Activated CD4-positive, alpha-beta T cell treated with anti-CD3 and anti-CD28 coated beads for 24 hours (primary cell): ENCODE measurements at places on chromosomes 4 and X.

GRCh38 chr4:113013751-113014150 is 35.7 kb upstream of the ANK2 start:
- no peak for DNase-seq

DNA sequence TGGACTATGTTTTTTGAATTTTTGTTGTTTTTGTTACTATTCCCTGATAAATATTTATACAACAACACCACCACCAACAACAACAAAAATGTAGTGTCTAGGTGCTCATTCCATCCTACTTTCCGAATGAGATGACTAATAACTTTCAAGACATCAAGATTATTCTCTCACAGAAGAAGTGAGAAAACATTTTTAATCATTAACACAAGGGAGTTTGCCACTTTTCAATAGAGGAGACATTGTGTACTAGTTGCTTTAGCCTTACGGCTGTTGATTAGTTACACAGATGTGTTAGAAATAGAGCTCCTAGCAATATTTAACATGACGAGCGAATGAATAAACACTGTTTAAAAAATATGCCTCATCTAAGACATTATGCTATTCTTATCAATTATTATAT is 898.8 kb downstream of the C4orf33 start:
- no peak for DNase-seq

GRCh38 chrX:54825716-54826438 is 18.3 kb downstream of the MAGED2 start:
- DNase-seq = no peak

GRCh38 chr4:98341309-98341708 is 80.1 kb downstream of the RAP1GDS1 start:
- DNase-seq = no peak

DNA sequence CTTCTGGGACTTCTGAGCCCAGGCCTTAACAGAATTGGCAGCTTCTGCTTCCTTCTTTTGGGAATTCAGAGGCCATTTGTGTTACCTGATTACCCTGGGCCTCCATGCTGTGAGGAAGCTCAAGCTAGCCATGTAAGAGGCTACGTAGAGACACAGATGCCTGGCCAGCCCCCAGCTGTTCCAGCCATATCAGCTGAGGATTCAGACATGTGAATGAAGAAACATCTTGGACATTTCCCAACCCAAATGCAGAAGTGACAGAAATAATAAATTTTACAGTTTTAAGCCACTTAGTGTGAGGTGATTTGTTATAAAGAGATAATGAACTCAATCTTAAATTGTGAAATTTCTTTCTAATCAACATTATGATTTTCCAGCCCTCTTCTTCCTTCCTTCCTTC is 18.7 kb upstream of the ZNF827 start:
- DNase-seq = no peak

DNA sequence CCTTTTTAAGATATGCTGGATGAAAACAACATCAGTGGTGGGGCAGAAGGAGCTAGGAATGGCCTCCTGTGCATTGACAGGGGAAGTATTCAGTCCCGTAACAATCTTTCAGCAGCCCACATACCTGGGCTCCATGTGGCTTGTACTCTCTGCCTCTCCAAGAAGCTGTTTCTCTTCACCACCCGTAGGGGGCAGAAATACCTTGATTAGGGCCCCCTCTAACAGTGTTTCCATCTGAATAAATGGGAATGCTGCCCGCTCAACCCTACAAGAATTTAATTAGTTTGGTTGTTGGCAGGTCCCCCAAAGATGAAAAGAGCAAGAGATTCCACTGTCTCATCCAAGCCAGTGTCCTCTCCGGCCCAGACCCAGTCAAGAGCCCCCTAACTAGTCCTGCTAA is 155.2 kb downstream of the SMIM20 start:
- DNase-seq = no peak

DNA sequence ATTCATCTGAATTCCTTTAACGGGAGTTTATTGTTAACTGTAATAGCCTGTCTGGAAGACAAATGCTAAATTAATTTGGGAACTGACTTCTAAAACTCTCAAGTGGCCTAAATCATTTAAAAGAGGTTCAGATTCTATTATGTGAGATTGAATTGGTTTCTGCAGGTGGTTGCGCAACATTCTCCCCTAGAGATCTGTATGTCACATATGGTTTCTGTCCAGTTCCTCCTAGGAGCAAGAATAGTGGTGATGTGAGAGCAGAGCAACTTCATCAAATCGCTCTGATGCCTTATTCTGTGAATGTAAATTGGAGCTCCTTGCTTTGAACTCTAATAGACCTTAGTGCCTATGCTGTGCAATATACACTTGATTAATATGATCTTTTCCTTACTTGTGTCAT is 144.6 kb upstream of the GPR101 start:
- no peak for DNase-seq

DNA sequence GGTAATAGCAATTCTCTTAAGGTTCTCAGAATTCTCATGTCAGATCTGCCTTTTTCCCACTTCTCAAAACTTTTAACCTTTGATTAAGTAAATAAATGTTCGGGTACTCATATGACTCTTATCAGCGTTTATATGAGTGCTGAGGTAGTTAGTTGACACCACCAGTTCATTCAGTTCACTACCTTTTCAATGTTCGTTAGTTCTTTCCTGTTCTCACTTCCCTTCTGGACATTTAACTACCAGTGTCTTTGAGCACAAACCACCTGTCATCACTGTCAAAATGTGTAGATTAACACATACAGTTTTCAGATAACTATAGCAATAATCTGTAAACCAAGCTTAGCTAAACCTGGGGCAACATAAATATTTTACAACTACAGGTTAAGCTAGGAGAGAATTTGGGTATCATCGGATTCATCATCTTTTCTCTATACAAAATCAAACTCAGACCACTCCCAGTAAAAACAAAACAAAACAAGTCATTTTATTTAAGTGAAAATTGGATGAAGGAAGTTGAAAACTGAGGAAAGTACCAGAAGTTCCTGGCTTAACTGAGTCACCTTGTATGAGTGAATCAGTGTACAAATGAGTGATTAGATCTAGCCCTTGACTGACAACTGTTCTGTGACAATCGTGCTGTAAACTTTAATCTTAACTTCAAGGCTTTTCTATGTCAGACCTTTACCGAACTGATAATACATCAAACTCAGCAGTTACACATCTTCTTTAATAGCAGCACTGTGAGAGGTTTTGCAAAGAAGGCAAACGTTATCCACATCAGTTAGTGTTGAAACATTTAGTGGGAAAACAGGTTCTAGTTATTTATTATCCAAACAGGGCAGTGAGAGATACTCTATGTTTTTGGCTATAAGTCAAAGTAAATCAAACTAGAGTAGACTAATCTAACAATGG is 41.9 kb downstream of the ARHGEF38 start:
- no peak for DNase-seq

GRCh38 chr4:1266881-1267763 is 18.2 kb upstream of the CTBP1 start:
- no peak for DNase-seq

- DNase-seq = no peak
Measured at GRCh38 chrX:135543924-135544323, 23.5 kb downstream of the INTS6L start.

GRCh38 chr4:104394406-104395167 is 100.1 kb downstream of the CXXC4 start:
- no peak for DNase-seq

GRCh38 chr4:108346818-108347210 is 178.1 kb upstream of the LEF1 start:
- no peak for DNase-seq

DNA sequence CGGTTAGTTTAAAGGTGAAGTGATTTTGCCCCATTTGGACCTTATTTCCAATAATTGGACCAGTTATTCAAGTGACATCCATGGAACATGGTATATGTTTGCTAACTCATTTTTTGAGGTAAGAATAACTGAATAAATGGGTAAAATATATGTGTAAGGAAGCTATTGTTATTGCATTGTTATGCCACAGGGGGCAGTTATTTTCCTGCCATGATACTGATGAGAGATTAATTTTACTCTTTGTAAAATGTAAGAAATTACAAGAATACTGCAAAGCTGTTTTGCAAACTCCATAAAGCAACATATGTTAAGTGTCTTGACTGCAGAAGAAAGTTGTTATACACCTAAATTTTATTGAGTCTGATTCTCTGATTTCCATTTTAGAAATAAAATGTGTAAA is 114.0 kb downstream of the IL1RAPL1 start:
- DNase-seq = no peak

- DNase-seq = no peak
Measured at GRCh38 chr4:3807822-3808496, 41.8 kb downstream of the ADRA2C start.

GRCh38 chr4:58669783-58670182 is 1559.6 kb upstream of the IGFBP7 start:
- no peak for DNase-seq

GRCh38 chrX:155876704-155877103 is 4.4 kb upstream of the VAMP7 start:
- no peak for DNase-seq

- peak; percentile 55 for DNase-seq
Measured at GRCh38 chr4:181143250-181143854, 1099.8 kb upstream of the TENM3 start.

DNA sequence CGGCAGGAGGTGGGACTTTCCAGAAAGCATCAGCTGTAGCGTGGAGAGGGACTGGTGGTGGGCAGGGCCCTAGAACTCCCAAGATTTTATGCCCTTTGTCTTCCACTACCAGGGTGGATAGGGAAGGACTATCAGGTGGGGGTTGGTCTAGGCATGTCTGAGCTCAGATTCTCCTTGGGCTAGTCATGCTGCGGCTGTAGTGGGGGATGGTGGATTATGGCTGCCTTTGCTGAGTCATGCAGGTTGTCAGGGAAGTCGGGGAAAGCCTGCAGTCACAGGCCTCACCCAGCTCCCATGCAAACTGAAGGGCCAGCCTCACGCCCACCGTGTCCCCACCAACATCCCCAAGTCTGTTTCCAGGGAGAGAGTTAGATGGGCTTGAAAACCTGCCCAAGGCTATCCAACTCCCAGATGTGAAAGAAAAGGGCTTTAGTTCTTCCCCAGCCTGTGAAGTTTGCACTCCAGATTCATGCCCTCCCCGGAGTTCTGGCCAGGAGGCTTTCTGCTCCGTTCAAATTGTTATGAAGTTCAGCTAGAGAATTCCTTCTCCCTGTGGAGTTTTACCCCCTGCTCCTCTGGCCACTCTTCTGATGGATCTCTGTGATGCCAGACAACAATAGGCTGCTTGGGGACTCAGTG is 13.4 kb upstream of the MEPE start:
- no peak for DNase-seq

DNA sequence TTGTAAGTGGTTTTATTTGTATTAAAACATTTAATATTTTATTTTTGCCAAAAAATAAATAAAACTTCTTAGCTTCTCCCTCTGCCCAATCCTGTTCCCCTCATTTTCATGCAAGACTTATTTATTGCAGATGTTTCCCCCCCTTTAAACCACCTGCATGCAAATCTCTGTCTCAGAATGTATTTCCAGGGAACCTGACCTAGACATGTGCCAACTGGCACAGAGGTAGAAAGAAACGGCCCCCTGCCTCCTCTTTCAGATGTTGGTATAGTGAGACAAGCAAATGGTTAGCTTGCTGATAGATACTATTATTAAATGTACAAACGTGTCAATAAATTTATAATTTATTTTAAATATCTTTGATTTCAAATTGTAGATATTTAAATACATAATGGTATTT is 47.1 kb downstream of the KLF3 start:
- DNase-seq = no peak

- DNase-seq = no peak
Measured at GRCh38 chr4:150997141-150997540, 17.9 kb downstream of the LRBA start.

- no peak for DNase-seq
Measured at GRCh38 chr4:87545052-87545451, 15.9 kb upstream of the SPARCL1 start.

DNA sequence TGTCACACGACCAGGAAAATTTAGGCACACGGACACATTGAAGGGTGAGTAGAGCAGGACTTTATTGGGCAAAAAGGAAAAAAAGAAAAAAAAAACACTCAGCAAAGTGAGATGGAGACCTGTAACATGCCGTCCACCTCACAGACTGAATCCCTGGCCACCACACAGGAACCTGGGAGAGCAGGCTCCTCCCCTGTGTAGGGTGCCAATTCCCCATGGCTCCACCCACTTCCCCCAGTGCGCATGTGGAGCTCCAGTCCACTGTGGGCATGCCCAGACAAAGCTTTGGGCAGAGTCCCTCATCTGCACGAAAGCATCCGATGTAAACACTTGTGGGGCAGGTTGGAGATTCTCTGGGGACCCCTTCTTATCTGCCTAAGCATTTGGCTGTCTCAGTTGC is 23.6 kb upstream of the CBR4 start:
- DNase-seq = no peak

DNA sequence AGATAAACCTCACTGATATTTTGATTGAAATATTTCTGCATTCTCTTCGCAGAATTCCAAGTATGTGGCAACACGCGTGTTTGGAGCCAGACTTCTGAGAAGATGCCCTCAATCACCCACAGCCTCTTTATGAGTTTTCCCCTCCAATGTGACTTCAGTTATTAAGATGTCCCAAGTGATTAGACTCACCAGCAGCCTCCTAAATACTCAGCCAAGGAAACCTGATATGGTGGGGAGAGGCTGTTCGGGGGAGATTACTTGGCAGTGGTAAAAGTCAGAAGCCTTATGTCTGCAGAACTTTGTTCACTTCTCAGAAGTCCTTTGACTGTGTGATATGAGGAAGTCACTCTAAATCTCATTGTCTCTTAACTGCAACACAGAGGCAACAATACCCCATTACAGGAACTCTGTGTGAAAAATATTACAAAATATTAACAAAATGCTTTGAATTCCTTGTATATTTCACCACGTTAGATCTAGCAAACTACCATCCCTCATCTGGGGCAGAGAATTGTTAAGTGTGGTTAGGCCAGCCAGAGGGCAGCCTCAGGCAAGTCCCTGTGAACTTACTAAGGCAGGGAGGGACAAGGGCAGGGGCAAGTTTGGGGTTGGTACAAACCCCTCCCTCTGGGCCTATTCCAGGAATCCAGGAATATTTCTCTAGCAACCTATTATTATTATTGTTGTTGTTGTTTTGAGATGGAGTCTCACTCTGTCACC is 151.4 kb upstream of the USP9X start:
- DNase-seq = no peak

DNA sequence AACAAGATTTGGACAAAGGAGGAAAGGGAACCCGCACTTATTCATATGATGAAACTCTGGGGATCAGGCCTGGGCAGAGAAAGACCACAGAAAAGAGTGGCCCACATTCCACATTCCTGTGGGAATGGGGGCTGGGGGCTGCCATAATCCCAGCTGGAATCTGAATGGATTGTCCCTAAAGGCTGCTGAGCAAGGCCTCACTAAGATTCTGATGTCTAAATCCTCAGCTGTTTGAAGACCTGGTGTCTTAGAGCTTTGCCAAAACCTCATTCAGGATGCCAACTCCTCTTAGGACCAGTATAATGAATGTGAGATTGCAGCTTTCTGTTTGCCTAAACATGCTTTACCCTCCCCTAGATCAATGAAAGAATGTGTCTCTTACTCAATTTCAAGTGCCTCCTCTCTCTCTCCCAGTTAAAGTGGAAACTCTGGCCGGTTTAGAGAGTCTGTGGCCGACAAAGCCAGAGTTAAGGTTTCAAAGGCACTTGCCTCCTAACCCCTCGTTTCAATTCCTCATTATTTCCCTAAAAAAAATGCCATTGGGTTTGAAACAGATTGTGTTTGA is 33.3 kb upstream of the GPC4 start:
- DNase-seq = no peak

- no peak for DNase-seq
Measured at GRCh38 chrX:13469963-13470684, 99.3 kb upstream of the EGFL6 start.
